ENCODE measurements at places on chromosomes 3 and 15.
A peak's percentile ranks its signal among the peaks of the same experiment; 100 is the strongest.

- no peak for DNase-seq
Measured at GRCh38 chr3:42014921-42015533, 53.1 kb upstream of the ULK4 start.

DNA sequence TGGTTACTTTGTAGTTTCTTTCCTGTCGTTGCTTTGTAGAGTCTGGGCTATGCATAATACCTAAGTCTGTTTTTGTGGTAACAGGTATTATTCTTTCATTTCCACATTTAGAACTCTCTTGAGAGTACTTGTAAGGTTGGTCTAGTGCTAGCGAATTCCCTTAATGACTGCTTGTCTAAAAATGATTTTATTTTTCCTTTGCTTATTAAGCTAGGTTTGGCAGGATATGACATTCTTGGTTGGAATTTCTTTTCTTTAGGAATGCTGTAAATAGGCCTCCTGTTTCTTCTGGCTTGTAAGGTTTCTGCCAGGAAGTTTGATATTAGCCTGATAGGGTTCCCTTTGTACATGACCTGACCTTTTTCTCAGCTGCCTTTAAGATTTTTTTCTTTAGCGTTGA is 70.1 kb upstream of the SGO1 start:
- no peak for DNase-seq

- DNase-seq, result no peak
Measured at GRCh38 chr3:19775765-19776164, 158.3 kb downstream of the EFHB start.

GRCh38 chr3:172211123-172211522 is 171.7 kb downstream of the FNDC3B start:
- no peak for DNase-seq

DNA sequence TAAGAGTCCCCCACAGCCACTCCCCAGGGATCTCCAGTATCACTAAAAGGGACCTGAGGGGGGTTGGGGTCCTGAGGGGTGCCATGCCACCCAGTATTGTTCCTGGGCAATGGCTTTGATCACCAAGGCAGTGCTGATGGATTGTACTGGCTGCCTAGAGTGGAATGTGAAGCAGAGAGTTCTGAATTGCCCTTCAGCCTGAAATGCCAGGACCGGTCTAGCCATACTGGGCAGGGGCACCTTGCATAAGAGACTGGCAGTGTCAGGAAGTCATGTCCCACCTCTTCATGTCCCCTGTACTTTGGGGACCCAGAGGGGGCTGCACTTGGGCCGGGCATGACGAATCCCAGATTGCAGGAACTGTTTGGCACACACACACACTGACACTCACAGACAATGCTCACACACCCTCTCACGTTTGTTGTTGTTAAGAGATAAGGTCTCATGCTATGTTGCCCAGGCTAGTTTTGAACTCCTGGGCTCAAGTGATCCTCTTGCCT is 4.5 kb upstream of the TKT start:
- DNase-seq, result no peak

DNA sequence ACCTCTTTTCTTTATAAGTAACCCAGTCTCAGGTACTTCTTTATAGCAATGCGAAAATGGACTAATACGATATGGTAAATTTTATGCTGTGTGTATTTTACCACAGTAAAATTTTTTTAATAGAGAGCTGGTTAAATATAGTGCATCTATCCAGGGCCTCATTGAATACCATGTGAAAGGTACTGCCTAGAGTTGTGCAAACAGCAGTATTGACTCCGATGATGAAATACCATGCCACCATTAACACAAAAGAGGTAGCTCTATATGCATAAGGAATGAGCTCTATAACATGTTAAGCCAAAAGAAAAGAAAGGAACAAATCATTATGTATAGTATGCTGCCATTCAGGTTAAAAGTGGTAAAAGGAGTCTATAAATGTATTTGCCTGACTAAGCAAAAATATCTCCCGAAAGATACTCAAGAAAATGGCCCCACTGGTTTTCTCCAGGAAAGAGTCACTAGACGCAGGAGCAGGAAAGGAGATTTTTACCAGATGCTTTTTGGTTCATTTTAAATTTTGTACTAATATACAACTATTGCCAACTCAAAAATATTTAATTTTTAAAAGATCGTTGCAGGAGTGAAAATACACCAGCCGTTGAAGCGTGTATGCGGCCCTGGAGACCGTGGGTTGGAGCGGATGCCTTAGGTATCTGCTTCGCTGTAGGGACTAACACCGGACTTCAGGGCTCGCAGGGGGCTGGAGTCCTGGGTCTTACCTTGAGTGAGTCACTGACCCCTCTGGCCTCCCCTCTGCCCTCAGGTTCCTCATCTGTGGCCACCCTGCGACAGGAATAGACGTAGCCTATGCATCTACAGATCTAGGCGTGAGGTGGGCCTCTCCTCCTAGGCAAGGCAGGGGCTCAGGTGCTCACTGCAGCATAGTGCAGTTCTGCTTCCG is 120.1 kb downstream of the CHSY1 start:
- no peak for DNase-seq

- no peak for DNase-seq
Measured at GRCh38 chr15:47614360-47615011, 102.8 kb upstream of the SEMA6D start.

GRCh38 chr15:49644364-49644794 is 23.5 kb downstream of the DTWD1 start:
- no peak for DNase-seq

DNA sequence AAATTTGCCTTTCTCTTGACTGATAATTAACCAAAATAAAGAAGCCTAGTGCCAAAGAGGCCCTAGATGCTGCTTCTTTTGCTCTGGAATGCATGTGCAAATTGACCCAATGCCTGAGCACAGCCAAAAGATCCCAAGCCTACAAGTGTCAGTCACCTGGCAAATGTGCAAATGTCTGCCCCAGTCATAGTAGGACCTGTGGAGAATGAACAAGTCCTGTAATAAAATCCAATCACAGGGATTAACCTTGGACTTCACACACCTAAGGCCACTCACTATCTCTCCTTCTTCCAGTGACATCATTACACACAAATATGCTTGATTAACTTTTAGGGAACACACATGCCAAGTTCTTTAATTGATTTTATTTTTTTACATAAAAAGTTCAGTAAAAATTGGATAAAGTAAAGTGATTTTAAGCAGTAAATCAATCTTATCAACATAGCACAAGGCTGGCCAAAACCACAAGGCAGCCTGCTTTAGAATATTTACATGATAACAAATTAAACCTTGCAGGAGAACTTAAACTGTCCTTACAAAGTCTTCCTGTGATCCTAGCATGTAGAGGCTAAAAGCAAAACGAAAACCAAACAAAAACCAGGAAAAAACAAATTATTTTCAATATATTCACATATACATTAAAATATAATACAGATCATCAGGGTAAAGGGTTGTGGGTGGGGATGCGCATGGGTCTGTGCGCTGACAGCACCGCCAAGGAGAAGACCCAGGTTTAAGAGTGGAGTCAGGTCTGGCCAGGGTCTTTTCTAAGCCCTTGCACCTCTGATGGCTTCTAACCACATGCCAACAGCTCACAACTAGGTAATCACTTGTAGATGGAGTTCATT is 36.8 kb downstream of the NBEAL2 start:
- no peak for DNase-seq

DNA sequence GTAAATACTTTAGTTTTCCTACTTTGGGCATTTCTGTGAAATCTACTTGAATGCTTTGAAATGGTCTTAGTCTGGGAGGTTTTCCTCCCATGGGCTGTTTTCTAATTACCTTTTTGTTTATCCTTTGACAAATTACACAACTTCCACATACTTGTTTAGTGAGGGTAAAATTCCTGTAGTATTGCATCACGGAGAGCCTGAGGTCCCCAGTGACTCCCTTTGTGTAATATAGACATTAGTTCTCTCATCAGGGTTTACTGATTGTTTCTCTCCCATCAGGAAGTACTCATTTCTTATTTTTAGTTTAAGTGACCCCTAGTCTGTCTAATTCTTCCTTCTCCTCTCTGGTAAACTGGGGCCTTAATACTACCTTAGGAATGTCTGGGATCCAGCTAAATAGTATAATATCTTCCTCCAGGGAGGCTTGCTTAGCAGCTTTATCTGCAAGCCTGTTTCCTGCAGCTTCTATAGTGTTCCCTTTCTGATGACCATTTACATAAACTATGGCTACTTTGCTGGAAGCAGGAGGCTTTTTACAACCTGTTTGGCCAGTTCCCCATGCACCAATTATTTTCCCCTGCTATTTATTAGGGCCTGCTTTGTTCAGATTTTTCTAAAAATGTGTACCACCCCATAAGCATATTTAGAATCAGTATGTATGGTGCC is 87.2 kb upstream of the XCR1 start:
- no peak for DNase-seq

GRCh38 chr15:78429477-78429876 is 8.5 kb upstream of the IREB2 start:
- DNase-seq, result no peak

- no peak for DNase-seq
Measured at GRCh38 chr3:154364849-154365248, 40.6 kb upstream of the DHX36 start.

GRCh38 chr3:112027142-112027541 is 7.4 kb upstream of the TMPRSS7 start:
- no peak for DNase-seq

DNA sequence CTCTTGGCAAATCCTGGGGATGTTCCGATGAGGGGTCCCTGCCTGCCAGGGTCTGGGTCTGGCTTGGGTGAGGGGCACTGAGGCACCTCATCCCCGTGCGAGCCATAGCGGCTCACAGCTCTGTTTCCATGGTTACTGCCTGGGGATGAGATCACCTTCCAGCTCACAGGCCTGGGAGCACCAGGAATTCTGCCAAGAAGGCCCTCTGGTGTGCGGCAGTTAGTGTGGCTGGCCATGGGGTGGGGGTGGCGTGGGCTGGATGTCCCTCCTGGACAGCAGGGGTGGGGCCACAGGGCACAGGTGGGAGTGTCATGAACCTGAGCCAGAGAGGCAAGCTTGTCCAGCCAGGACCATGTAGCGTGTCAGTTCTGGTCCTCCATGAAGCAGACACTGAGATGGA is 22.1 kb upstream of the PRR23E start:
- DNase-seq, result no peak

- no peak for DNase-seq
Measured at GRCh38 chr3:30084316-30084715, 522.1 kb upstream of the TGFBR2 start.

- no peak for DNase-seq
Measured at GRCh38 chr3:27985369-27986035, 255.9 kb upstream of the CMC1 start.

DNA sequence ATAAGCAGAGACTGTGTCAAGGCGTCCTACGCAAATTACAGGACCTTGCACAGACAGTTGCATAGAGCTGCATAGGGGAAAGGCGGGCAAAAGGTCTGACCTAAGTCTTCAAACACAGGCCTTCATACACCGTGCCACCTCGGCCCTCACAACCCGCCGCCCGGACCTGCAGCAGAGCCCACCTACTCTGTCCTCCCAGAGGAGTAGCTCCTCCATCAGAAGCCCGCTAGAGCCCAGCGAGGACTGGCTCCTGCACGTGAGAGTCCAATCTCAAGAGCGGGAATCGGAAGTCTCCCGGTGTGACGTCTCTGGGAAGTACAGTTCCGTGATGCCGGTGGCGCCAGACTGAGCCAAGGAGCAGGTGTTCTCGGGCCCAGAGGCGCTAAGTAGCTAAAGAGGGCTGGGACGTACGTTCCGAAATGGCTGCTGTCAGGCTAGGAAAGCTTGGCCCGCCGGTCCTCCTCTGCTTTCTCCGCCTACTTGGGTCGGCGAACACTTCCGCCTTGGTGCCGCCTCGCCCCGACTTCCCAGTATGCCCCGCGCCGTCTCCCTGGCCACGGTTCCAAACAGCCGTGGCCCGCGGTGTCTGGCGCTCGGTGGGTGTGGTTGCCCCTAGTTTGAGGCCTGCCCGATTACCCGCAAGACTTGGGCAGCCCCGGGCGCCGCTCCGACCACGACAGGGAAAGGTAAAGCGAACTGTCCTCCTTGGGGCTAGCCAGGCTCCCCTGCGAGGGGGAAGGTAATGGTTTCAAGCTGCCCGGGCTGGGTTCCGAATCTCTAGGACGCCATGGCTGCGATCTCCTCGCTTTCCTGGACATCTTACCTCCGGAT is at the start of the genes ASTE1 and NEK11:
ASTE1 (minus strand) TSS at position 505 of the 831 bp plus-strand sequence. CDS start 1,519 bp downstream, outside the sequence.
NEK11 (plus strand) TSS at position 557 of the 831 bp plus-strand sequence. CDS start 2,832 bp downstream, outside the sequence.
- DNase-seq, result peak; percentile 93

- no peak for DNase-seq
Measured at GRCh38 chr3:170636400-170636973, 50.6 kb upstream of the SLC7A14 start.

DNA sequence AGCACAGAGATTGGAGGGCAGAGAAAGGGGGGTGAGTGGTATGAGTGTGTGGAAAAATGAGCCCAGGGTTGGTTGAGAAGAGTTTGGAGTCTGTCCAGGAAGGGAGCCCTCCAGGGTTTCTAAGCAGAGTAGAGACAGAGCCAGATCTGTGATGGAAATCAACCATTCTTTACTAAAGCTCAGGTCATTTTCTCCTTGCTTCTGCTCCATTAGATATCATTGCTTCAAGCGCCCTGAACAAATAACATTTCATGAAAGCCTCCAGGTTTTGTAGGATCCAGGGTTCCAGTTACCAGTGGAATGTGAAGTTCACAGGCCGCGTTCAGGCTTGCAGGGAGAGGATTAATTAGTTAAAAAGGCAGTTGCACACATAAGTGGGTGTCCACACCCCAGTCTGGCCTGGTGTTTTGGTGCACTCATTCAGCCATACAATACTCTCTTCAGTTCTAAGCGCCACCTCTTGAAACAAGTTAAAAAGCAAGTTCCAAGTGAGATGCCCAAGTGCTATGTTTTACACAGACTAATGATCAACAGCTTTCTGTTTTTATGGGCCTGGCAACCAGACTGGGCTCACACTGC is 16.4 kb upstream of the BOC start:
- no peak for DNase-seq

GRCh38 chr15:80437334-80437891 is 33.2 kb downstream of the ARNT2 start:
- no peak for DNase-seq

GRCh38 chr15:41876007-41876406 is 17.8 kb downstream of the SPTBN5 start:
- no peak for DNase-seq

GRCh38 chr3:119637679-119638477 is 22.5 kb downstream of the POPDC2 start:
- DNase-seq, result no peak

GRCh38 chr15:76793162-76793561 is 112.0 kb downstream of the SCAPER start:
- DNase-seq, result no peak

DNA sequence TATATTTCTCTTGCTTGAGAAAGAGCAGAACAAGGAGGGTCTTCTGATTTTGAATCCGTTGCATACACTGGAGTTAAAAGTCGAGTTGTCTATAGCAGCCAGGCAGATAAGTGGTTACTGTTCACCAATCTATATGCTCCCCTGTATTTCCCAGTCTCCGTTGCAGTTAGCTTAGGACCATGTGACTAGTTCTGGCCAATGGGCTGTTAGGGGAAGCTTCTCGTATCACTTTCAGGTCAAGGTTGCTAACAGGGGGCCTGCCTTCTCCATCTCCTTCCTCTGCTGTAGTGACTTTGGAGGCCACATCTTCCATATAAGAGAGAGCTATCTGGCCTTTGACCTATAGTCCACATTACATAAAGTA is 188.5 kb upstream of the KBTBD8 start:
- DNase-seq, result no peak

DNA sequence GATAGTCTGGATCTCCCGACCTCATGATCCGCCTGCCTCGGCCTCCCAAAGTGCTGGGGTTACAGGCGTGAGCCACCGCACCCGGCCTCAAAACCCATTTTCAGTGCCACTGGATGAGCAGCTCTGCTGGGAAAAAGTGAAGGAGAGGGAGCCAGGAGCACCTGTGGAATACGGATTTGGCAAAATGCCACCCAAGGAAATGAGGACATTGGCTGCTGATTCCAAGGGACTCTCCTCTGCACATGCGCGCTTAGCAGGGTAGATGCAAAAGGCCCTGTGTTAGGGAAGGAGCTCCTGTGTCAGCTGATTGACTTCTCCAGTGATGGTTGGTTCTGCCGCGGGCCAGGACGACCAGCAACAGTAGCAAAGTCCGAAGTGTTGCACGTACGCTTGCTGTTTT is 43.4 kb upstream of the IGF1R start:
- DNase-seq, result no peak

Data from stimulated activated naive CD4-positive, alpha-beta T cell treated with Interleukin-2 at 50 U/mL for 16 hours (primary cell).